ENCODE measurements at places on chromosomes 3 and 15. TPM values are rescaled to one million over a fixed set of nuclear protein-coding genes. Genes with fewer than 3 reads are reported as not detected.

DNA sequence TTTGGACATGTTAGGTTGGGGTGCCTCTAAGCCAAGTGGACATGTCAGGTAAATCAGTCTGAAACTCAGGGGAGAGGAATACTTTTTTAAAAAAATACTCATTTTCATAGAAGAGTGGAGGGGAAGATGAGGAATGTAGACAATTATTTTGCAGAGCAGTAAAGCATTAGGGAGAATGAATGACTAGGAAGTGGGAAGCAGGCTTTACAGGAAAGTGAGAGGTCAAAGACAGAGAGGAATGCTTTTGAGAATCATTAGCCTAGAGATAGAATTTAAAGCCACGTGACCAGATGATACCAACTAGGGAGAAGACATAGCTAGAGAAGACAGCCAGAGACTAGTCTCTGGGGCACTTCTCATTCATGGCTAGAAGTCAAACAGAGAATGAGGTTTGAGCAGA, 91.0 kb downstream of the RAD18 start:
- no peak for DNase-seq

- DNase-seq: no peak
These were observed 48.0 kb downstream of the ARNT2 start for GRCh38 chr15:80452166-80452565.

- no peak for DNase-seq
These were observed 883 bp downstream of the RTP4 start for GRCh38 chr3:187369089-187369447.

DNA sequence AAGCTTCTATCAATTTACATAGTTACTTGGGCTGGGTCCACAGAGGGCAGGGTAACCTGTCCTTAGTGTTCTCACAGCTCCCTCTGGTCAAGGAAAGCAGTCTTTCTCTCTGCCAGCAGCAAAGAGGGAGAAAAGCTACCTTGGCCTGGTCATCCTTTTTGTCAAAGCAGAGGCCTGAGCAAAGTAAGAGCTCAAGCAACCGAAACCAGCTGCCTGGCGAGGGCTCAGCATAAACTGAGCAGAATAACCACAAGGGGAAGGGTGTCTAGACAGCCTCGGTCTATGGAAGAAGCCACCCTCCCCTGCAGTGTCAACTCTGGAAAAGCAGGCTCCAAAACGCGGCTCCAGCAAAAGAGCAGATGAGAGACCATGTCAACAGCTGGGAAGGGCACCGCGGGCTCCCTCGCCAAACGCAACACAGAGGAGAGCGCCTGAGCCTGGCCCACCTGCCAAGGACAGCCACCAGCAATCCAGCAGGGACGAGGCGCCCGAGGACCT, 17.4 kb downstream of the LRIG1 start:
- DNase-seq: no peak

- DNase-seq: peak; percentile 81
These were observed 585 bp downstream of the KIF23 start for GRCh38 chr15:69414701-69415167.

DNA sequence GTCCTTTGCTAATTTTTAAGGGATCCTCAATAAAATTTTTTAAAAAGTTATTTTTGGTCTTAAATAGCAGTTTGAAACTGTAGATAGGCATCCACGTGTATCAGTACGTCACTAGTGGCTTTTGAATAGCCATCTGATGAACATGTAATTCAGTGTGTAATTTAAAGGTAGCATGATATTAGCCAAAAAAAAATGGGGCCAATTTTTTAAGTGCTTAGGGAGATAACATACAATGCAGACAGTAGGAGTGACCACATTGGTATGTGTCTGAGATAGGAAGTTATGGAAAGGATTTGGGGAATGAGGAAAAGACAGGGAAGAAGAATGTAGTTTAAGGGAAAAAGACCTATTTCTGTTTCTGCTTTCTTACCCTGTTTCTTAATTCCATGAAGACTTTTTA, 2.5 kb downstream of the AP4E1 start:
- DNase-seq: no peak

- DNase-seq: no peak
These were observed 429.5 kb downstream of the NAALADL2 start for GRCh38 chr3:175288621-175289020.

- no peak for DNase-seq
These were observed 12.4 kb upstream of the MAN2C1 start for GRCh38 chr15:75380773-75381172.

- DNase-seq: no peak
These were observed 228.4 kb upstream of the COL8A1 start for GRCh38 chr3:99409961-99410360.

- DNase-seq: no peak
These were observed 244.2 kb downstream of the NAALADL2 start for GRCh38 chr3:175103298-175103697.

GRCh38 chr3:116394365-116394764, 50.9 kb downstream of the LSAMP start:
- DNase-seq: no peak

- no peak for DNase-seq
These were observed at the start of gene SLC51A for GRCh38 chr3:196216089-196216564. Gene SLC51A (plus strand): TSS chr3:196216534. CDS start chr3:196216713, 179 bp downstream.

GRCh38 chr15:55872471-55872870, 120.9 kb downstream of the NEDD4 start:
- DNase-seq: no peak

GRCh38 chr3:188396251-188396650, 242.3 kb downstream of the LPP start:
- no peak for DNase-seq

GRCh38 chr3:151969026-151969642, 95.7 kb downstream of the SUCNR1 start:
- DNase-seq: no peak

DNA sequence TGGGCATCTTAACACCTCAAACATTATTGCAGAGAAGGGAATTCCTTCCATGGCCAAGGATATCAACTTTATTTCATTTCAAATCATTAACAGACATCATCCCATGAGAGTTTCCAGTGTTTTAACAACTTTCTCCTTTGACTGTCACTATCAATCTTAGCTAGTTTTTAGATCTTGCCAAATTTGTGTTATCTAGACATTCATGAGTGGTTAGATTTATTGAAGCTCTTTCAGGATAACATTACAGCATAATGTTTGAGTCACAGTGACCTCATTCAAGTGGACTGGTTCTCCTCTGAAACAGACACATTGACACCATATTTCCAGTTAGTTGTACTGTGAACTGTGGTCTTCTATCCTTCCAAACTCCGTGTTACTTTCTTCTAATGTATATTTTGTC, 8.6 kb upstream of the TNFAIP8L3 start:
- DNase-seq: no peak

- DNase-seq: no peak
These were observed 239.8 kb upstream of the AGTR1 start for GRCh38 chr3:148457886-148458285.

DNA sequence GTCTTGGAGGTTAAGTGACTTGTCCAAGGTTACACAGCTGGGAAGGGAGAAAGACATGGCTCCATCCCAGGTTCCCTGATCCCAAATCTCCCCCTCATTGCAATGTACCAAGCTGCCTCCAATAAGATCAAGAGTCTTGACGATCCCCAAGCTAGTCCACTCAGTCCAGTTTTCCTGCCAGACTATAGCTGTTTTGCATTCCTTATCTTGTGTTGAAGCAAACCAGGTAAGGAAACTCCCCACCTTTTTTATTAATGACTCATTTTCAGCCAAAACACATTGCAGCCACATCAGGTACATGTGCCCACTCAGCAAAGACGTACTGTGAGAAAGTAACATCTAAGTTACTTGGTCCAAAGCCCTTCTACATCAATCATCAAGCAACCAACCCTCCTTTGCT, 41.9 kb downstream of the LIPC start:
- peak; percentile 68 for DNase-seq

GRCh38 chr15:70147178-70147760, 49.6 kb upstream of the TLE3 start:
- no peak for DNase-seq

Gene PODXL2
- total RNA-seq: 13.0 TPM

Gene B4GALT4
- 25.3 TPM for total RNA-seq

Gene TGM5
- total RNA-seq: not detected

Gene ACAA1
- 5.7 TPM for total RNA-seq

Gene IQCF5
- total RNA-seq: not detected

Gene LEKR1
- total RNA-seq: 11.5 TPM

Gene P3H2
- 22.7 TPM for total RNA-seq

Gene ARHGEF26
- 7.1 TPM for total RNA-seq

Gene SOX14
- total RNA-seq: not detected

Gene CCDC39
- total RNA-seq: not detected

Gene RETNLB
- not detected for total RNA-seq

Gene AQP9
- total RNA-seq: not detected

Gene NDN
- total RNA-seq: 0.33 TPM

Gene COPS2
- total RNA-seq: 47.8 TPM

Gene PRTG
- 2.1 TPM for total RNA-seq

Gene RTP2
- not detected for total RNA-seq
